ENCODE measurements at places on chromosomes 5 and 9.

DNA sequence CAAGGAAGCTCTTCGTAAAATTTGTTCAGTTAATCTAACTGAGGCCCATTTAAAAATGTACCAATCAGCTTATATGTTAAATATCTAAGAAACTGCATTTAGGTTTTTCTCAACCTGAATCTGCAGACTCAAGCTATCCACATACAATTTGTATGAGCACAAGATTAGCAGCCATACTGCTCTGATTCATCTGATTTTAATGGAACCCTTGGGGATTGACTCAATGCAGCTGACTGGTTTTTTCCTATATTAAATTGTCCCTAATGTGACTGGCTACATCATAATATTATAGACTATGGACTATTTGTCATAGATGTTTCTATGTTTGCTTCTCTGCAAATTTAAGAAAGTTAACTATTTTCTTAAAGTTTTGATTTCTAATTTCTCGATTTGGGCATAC, 451.0 kb upstream of the TUSC1 start:
- DNase-seq: no peak

GRCh38 chr9:125752070-125752628, 5.0 kb downstream of the PBX3 start:
- no peak for DNase-seq

DNA sequence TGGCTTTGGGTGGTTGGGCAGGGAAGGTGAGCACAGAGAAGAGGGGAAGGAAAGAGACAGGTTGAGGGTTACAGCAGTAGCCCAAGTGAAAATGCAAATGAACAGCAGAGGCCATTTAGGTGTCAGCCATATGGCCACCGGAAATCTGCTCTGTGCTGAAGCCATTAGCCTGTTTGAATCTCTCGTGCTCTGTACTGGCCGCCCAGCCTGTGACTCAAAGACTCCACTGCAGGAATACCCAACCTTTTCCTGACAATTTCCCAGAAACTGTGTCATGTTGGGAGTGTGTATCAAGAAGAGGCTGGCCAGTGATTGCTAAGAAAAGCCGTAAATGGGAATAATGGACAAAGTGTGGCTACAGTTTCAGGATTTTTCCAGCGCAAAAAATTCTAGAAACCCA, 35.9 kb upstream of the RAI14 start:
- no peak for DNase-seq

GRCh38 chr5:74414228-74414627, 226.3 kb downstream of the ENC1 start:
- DNase-seq: no peak

GRCh38 chr9:119357336-119358096, 11.7 kb downstream of the BRINP1 start:
- no peak for DNase-seq

- no peak for DNase-seq
These were observed 526.5 kb upstream of the NUDT12 start for GRCh38 chr5:104088876-104089778.

DNA sequence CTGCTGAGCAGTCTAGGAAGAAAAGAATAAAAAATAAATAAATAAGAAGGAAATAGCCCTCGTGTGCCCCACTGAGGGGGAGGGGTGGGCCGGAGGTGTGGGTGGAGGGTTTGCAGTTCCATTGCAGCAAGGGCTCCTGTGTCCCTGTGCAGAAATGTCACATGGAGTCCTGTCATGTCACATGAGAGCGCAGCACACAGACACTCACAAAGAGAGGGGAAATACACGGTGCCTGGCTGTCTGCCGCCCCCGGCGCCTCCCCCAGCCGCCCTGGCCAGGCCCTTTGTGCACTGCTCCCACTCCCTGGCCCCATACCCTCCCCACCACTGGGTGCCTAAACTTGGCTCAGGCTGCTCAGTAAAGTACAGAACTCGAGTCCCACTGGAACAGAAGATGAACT, 55.6 kb upstream of the SPTLC1 start:
- DNase-seq: no peak

DNA sequence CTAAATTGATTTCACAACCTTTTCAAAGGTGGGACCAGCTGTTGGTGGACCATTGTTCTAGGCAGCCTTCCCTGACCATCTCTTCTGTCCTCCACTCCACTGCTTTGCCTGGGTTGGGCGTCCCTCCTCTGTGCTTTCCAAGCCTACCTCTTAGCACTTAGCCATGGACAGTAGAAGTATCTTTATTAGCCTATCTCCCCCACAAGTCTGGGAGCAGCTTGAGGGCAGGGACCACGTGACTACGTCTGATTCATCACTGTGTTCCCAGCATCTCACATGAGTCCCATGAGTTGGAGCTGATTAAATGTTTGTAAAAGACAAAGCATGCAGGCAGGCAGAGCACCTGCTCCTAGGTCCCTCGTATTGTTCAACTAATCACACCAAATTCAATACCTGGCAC, 20.9 kb downstream of the MORN5 start:
- DNase-seq: no peak

DNA sequence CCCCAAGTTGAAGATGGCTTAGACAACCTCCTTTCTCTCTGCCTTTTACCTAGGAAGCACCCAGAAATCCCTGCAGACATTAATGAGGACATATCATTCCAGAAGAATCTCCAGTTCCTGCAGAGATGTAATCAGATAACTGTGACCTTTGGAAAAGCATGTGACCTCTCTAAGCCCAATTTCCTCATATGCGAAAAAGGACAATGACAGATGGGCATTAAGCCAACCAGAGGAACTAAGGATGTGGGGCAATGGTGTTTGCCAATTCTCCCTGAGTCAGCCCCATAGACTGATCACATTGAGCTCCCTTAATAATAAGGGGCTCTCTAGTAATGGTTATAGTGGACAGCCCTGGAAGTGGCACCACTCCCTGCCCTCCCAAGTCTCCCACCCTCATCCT, 10.1 kb upstream of the FOXI1 start:
- DNase-seq: no peak

DNA sequence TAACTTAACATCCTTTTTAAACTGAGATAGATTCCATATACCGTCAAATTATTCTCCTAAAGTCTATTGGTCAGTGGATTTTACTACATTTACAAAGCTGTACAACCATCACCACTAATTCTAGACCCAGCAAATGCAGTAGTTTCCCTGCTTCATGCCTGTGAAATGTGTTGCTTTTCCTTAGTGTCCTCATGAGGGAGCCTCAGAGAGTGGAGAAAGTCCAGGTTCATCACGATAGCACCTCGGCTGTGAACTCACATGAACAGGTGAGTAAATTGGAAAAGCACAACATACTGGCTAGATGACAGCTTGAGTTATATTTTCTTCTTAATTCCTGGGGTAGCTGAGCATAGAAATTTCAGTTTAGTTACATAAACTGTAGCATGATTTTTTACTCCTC, 653.7 kb downstream of the MTRR start:
- DNase-seq: no peak

- no peak for DNase-seq
These were observed 99.9 kb upstream of the TLE4 start for GRCh38 chr9:79471580-79472543.
